Neuronal stem cell (in vitro differentiated cells): ENCODE measurements at places on chromosomes 1 and 21.

- no peaks in the 10 kb centered on the region for H3K36me3 ChIP-seq
- no peaks in the 10 kb centered on the region for H3K27me3 ChIP-seq
- H3K4me3 ChIP-seq: no peak overlapping the region
- no peaks in the 10 kb centered on the region for H3K4me1 ChIP-seq
These were observed 62.8 kb downstream of the ZFYVE9 start for GRCh38 chr1:52204696-52205095.

DNA sequence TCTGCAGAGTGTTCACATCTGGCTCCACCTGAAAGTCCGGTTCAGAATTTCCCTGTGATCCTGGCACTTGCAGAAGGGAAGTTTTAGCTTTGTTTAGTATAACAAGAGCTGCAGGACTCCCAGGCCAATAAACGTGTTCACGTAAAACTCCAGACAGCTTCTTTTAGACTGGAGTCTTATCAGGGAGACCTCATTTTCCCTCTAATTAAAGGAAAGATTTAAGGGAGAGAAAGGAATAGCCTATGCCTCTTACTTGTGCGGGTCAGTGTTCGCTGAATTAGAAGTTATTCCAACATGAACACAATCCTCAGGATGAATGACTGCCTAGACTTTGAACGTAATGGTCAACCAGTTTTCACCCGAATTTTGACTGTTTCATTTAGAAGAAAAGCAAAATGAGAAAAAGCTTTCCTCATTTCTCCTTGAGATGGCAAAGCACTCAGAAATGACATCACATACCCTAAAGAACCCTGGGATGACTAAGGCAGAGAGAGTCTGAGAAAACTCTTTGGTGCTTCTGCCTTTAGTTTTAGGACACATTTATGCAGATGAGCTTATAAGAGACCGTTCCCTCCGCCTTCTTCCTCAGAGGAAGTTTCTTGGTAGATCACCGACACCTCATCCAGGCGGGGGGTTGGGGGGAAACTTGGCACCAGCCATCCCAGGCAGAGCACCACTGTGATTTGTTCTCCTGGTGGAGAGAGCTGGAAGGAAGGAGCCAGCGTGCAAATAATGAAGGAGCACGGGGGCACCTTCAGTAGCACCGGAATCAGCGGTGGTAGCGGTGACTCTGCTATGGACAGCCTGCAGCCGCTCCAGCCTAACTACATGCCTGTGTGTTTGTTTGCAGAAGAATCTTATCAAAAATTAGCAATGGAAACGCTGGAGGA is 202.1 kb upstream of the SGIP1 start:
- peaks cover 25% of the 10 kb centered on the region for H3K4me1 ChIP-seq
- H3K36me3 ChIP-seq: no peaks in the 10 kb centered on the region
- H3K27me3 ChIP-seq: no peaks in the 10 kb centered on the region
- DNase-seq: peak; percentile 43

- no peak overlapping the region for H3K4me3 ChIP-seq
- DNase-seq: no peak
- H3K27me3 ChIP-seq: no peaks in the 10 kb centered on the region
- peaks cover 5% of the 10 kb centered on the region for H3K36me3 ChIP-seq
- no peak overlapping the region for H3K27ac ChIP-seq
These were observed 32.8 kb downstream of the EPRS1 start for GRCh38 chr1:220013497-220013896.

- no peak overlapping the region for H3K27ac ChIP-seq
- peaks cover 59% of the 10 kb centered on the region for H3K27me3 ChIP-seq
- H3K4me1 ChIP-seq: peaks cover 5% of the 10 kb centered on the region
- H3K36me3 ChIP-seq: no peaks in the 10 kb centered on the region
- DNase-seq: no peak
These were observed 2.1 kb upstream of the FOXD2 start for GRCh38 chr1:47435506-47436303.

DNA sequence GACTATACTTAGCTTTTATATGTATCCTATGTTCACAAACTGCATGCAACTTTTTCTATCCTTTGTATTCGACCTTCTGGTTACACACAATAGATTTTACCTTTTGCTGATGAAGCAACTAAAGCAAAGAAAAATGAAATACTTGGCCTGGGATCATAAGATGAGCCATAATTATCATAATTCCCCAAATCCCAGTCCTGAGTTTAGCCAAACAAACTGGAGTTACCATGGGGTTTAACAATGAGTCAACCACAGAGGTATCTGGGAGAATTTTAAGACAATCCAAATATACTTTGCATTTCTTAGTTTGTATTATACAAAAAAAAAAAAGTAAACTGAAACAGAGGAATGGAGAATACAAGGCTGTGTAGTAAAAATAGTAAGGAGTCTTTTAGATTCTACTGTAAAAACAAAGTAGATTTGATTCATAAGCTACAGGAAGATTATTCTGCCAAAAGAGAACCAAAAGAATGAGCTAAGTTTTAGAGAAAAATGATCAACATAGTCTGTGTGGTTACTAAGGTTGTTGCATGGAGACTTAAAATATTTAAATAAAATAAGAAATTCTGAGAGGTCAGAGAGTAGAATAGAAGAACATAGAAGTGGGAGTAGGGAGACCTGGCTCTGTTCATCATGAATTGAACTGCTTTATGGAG is 60.4 kb upstream of the GORAB start:
- no peaks in the 10 kb centered on the region for H3K27me3 ChIP-seq
- no peaks in the 10 kb centered on the region for H3K36me3 ChIP-seq
- no peak overlapping the region for H3K4me3 ChIP-seq
- no peaks in the 10 kb centered on the region for H3K4me1 ChIP-seq
